ENCODE measurements at places on chromosomes 5 and 9.

GRCh38 chr5:84693256-84693655, 308.6 kb upstream of the EDIL3 start:
- DNase-seq, result no peak

DNA sequence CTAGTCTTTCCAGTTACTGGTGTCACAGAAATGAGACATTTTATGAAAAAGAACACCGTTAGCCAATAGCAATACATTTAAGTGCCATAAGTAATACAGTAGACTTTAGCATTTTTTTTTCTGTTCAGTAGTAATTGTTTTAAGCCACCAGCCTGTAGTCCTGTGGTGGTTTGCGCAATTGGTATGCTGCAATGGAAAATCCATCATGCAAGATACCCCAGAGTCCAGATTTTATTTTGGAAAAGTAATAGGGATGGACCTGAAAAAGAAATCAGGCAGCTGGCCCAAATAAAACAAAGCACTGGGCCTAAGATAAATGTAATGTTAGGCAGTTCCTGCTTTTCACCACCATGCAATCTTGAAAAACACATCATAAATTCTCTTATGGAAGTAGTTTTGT, 94.6 kb upstream of the RASGRF2 start:
- DNase-seq, result no peak

DNA sequence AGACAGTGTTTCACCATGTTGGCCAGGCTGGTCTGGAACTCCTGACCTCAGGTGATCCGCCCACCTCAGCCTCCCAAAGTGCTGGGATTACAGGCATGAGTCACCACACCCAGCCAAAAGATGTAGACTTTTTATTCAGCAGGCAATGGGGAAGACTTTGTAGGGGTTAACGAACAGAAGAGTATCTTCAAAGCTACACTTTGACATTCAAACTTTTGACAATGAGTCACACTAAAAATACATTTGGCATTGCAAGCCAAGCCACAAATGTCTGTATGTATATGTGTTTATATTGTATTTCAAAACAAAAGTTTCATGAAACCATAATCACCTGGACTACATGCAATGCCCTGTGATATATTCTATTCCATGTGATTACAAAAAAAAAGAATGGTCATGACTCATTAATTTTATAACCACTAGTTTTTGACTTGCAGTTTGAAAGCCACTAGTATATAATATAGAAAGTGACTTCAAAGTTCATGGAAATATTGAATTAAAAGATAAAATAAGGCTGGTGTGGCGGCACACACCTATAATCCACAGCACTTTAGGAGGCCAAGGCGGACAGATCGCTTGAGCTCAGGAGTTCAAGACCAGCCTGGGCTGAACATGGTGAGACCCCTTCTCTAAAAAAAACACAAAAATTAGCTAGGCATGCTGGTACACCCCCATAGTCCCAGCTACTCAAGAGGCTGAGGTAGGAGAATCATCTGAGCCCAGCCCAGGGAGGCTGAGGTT, 8.3 kb downstream of the DIMT1 start:
- no peak for DNase-seq

- no peak for DNase-seq
These were observed 18.8 kb downstream of the NR2F1 start for GRCh38 chr5:93601802-93602155.
